ENCODE measurements at places on chromosomes 2 and 18.

GRCh38 chr2:69997015-69997830, 35.8 kb upstream of the ASPRV1 start:
- DNase-seq: peak; percentile 40

GRCh38 chr18:69747388-69747787, 200.3 kb downstream of the CD226 start:
- DNase-seq: no peak

DNA sequence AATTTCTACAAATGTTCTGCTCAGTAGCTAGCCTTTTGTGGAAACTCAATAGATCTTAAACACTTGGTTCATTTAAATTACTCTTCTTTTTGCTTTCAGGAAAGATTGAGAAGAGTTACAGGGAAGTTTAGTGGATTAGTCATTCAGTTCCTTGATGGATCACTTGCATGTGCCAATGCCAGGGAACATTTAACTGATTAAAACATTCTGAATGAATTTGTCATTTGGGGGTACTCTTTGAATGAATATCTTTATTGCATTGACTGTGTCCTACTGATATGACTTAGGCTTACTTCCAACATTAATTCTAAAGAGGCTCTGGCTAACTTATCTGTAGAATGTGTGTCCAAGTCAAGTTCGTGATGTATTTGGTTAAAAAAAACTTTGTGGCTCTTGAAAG, 199.8 kb downstream of the PLCL1 start:
- no peak for DNase-seq

GRCh38 chr18:26455639-26456038, 92.7 kb downstream of the KCTD1 start:
- DNase-seq: no peak

DNA sequence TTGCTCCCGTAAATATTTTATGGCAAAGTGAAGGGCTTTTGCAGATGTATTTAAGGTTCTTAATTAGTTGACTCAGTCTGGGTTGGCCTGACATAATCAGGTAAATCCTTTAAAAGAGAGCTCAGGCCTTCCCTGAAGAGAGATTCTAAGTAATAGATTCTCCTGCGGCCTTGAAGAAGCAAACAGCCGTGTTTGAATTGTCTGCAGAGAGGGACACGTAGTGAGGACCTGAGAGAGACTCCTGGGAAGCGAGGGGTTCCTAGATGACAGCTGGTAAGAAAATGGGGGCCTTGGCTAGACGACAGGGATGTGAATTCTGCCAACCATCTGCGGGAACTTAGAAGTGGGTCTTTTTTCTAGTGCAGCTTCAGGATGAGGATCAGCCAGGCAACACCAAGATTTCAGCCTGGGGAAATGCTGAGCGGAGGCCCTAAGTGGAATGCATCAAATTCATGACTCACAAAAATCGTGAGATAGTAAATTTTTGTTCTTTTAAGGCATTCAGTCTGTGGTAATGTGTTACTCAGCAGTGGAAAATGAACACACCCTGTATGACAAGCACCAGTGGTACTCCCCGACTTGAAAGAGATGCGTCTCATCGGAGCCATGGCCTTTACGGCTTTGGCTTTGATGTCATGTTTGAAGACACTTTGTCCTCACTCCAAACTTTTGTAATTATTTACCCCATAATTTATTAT, 62.1 kb upstream of the SMIM21 start:
- DNase-seq: no peak

DNA sequence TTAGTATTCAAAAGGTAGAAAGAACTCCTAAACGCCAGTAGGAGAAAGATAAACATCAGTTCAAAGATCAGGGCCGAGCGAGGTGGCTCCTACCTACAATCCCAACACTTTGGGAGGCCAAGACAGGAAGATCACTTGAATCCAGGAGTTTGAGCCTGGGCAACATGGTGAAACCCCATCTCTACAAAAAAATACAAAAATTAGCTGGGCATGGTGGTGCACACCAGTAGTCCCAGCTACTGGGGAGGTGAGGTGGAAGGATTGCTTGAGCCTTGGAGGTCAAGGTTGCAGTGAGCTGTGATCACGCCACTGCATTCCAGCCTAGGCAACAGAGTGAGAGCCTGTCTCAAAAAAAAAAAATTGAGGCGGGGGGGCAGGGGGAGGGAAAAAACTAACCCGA, 40.6 kb downstream of the MBOAT2 start:
- DNase-seq: no peak

DNA sequence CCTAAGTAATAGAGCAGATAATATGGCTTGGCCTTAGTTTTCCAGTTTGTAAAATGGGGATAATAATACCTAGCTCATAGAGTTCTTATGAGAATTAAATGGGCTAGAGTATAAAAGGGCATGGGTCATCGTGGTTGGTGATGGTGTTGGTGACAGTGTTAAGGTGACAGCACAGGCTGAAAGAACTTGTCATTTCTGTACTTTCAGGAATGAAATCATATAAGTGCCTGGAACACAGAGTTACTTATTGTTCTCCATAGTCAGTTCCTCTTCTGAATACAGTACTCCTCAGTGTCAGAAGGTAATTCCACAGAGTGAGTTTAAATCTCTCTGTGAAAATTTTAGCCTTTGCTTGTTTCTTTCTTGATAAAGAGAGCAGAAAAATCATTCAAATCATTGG, 42.4 kb downstream of the KIF5C start:
- DNase-seq: no peak
